ENCODE measurements at places on chromosomes 6 and 20. TPM values are rescaled to one million over a fixed set of nuclear protein-coding genes. Genes with fewer than 3 reads are reported as not detected.

GABRR2 gene
- 0.92 TPM for total RNA-seq

MEI4 gene
- total RNA-seq, result 0.17 TPM

DNA sequence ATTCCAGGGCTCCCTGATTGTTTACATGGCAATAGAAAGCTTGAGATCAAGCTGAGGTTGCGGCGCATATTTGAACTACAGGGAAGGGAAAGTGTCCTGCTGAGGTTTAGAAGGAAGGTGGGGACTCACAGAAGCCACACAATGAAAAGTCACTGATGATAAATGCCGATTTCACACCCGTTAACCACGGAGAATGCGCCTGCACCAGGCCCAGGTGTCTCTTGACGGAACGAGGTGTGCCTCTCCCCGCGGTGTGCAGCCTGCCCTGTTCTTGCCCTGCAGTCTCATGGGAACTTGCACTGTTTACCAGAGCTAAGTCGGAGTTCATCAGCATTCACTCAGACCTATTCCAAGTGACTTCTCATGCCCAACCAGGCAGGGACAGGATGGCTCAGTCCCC lies 90.3 kb downstream of the LY86 start:
- DNase-seq, result no peak

GRCh38 chr20:41437836-41438235 lies 71.2 kb upstream of the EMILIN3 start:
- DNase-seq, result no peak

DNA sequence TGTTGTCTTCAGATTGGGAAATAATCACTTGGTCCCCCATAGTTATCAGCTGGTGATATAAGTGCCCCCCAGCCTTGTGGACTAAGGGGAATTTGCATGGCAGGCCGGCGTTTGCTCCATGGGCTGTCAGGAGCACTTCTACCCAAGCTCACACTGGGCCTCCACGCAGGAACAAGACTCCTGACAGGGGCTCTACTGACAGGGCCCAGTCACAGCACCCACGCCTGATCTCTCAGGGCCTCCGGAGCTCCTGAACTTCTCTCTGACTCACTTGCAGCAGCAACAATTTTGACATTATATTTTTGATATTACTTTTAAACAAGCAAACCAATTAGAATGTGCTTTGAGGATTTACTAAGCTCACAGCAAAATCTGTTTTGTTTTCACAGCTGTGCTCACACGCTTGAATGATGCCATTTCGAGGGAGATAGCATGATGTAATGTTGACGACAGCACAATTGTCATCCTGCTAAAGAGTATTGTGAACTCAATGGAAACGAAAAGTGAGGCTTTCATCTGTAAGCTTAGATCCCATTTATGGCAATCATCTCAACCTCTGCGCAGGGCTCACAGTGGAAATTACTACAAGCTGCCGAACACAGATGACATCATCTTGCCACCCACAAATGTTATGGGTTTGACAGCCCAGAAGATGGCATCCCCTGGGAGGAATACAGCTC lies 28.7 kb upstream of the TXNDC5 start:
- DNase-seq, result no peak

GRCh38 chr20:8398263-8399051 lies 266.4 kb downstream of the PLCB1 start:
- DNase-seq, result no peak

DNA sequence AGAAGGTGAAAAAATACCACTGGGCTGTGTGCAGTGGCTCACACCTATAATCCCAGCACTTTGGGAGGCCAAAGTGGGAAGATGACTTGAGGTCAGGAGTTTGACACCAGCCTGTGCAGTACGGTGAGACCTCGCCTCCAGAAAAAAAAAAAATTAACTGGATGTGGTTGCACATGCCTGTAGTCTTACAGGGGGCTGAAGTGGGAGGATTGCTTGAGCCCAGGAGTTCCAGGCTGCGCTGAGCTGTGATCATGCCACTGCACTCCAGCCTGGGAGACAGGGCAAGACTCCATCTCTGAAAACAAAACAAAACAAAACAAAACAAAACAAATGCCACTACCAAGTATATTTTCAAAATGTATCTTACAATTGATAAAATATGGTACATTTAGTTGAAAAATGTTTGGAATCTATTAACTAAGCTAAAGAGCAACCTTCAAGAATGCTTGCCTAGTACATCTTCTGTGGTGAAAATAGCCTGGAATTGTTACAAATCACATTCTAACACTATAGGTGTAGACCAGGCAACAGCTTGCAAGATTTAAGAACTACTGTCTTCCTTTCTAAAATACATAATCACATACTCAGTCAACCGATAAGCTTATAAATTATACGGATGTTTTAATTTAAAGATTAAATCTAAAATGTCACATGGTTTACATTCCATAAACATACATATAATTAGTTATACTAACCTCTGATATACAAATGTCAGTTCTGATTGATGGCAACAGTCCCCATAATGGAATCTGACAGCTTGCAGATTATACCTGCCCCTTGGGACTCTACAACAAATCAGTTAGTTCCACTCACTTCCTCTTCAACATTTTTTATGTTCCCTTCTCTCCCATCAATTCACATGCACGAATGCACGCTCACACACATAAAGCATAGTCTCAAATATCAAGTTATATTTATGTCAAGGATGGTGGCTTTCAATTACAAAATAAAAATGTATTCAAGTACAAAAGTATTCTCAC lies 150.8 kb downstream of the ASCC3 start:
- DNase-seq, result no peak

GRCh38 chr6:114446342-114446741 lies 103.5 kb upstream of the HS3ST5 start:
- DNase-seq, result no peak

DNA sequence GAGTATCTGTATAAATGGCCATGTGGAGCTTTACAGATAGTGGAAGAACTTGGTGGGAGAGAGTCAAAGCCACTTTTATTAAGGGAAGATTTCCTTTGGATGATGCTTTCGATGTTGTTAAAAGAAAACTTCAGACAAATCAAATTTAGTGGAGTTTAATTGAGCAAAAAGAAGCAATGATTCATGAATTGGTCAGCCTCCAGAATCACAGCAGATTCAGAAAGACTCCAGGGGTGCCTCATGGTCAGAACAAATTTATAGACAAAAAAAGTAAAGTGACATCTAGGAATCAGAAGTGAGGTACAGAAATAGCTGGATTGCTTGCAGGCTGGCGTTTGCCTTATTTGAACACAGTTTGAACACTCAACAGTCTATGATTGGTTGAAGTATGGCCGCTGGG lies 5.3 kb upstream of the CGA start:
- DNase-seq, result no peak

GRCh38 chr6:11789744-11790143 lies 11.1 kb upstream of the ADTRP start:
- DNase-seq, result no peak

C6orf47 gene
- total RNA-seq, result 30.5 TPM

DNA sequence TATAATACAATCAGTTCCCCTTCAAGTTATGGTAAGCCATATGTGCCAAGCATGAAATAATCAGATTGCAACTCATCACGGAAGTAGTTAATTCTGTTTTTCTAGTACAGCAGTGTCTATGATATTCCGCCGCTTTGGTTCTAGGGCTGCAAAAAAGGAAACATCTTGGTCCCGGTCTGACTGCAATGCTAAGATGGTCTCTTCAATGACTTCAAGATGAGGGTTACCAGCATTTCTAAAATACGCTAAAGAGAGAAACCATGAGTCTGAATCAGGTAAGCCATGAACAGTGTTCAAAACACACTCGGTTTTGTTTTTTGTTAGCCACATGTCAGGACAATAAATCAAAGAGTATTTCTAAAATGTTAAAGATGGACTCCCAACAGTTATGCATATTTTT lies 3.2 kb upstream of the ANKRD60 start:
- DNase-seq, result no peak
